ENCODE measurements at places on chromosomes 16 and 17.

GRCh38 chr17:9020096-9020823, 1.1 kb upstream of the NTN1 start:
- no peak for DNase-seq

DNA sequence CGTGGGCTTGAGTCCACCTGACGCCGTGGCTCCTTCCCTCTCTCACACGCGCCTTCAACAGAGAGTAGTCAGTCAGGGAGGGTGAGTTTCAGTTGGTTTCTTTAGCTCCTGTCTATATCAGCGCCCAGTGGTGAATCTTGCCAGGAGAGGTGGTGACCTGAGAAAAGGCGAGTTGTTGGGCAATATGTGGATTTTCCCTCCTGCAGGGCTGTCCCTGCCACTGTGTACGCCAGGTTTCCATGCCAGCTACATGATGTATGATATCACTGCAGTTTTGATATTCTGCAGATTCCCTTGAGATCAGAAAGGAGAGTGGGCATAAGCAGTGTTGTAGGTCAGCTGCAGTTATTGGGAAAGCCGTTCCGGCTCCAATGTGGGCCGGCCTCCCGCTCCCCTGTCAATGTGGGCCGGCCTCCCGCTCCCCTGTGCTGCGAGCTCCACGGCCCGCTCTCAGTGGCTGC, 31.4 kb downstream of the BANP start:
- DNase-seq = no peak

- DNase-seq = no peak
Measured at GRCh38 chr17:78643326-78643725, 66.1 kb upstream of the DNAH17 start.

- DNase-seq = no peak
Measured at GRCh38 chr16:75754141-75754540, 27.9 kb upstream of the CPHXL start.

GRCh38 chr17:66398059-66398458, 95.6 kb downstream of the PRKCA start:
- DNase-seq = no peak

DNA sequence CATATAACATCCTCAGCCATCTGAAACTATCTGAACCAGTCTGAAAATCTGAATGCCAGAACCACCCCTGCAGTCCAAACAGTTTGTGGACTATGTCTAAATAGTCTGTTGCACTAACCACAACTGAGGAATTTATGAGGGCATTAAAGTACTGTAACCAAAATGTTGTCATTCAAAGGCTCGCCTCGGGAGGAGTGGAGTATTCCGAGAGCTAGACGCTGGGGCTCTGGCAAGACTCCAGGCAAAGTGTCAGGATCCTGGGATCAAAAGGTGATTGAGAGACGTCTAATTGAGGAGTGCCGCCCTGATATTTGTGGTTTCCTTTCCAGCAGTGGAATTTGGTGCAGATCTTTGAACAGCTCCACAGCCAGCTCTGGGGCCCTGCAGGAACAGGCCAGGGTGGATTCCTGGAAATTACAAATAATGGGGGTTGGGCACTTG, 142.9 kb upstream of the MYOCD start:
- DNase-seq = peak; percentile 87

GRCh38 chr17:10055262-10055975, 143.0 kb downstream of the GAS7 start:
- no peak for DNase-seq

- no peak for DNase-seq
Measured at GRCh38 chr16:68961778-68962402, 118.6 kb downstream of the TANGO6 start.

GRCh38 chr16:85306071-85306792, 194.0 kb upstream of the CIBAR2 start:
- DNase-seq = peak; percentile 64

GRCh38 chr16:56479469-56479868, 28.1 kb downstream of the OGFOD1 start:
- DNase-seq = no peak

DNA sequence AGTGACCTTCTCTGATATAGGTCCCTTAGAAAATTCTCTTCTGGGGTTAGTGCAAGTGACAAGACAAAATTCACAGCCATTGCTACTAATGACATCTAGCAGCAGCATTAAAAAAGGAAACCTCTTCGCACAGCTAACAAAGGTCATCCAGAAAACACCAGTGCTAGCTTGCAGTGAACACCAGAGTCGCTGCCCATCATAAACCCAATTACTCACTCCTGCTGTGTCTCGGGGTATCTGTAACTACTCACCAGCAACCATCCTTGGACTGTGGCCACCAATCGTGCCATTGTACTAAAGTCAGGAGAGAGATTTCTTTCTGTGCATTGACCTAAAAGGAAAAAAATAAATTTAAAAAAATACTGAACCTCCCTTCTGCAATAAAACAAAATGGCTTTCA, 1494.7 kb upstream of the CDH8 start:
- no peak for DNase-seq

- no peak for DNase-seq
Measured at GRCh38 chr17:77802811-77803220, 155.7 kb upstream of the TNRC6C start.

- DNase-seq = no peak
Measured at GRCh38 chr16:5349670-5350517, 252.3 kb upstream of the EEF2KMT start.

GRCh38 chr16:57111420-57111819, 19.0 kb downstream of the CPNE2 start:
- DNase-seq = no peak

DNA sequence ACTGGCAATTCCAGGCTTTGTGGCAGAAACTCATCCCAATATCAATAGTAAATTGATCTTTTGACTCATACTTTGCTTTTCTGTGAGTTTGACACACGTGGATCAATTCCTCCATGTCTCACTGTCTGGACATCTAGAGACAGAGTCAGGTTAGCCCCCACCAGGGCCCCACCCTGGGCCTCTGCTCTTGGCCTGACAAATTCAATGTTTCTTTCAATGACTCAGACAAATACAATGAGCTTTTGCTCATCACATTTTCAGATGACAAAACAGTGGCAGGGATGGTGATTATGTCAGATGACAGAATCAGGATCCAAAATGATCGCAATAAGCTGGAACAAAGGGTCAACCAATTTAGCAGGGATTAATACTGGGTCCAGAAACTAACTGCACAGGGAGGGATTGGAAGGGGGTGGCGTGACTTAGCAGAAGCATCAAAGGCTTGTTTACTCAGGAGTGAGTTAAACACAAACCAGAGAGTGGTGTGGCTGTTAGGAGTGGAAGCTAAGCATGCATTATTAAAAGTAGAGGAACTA, 90.5 kb upstream of the ASIC2 start:
- DNase-seq = no peak

DNA sequence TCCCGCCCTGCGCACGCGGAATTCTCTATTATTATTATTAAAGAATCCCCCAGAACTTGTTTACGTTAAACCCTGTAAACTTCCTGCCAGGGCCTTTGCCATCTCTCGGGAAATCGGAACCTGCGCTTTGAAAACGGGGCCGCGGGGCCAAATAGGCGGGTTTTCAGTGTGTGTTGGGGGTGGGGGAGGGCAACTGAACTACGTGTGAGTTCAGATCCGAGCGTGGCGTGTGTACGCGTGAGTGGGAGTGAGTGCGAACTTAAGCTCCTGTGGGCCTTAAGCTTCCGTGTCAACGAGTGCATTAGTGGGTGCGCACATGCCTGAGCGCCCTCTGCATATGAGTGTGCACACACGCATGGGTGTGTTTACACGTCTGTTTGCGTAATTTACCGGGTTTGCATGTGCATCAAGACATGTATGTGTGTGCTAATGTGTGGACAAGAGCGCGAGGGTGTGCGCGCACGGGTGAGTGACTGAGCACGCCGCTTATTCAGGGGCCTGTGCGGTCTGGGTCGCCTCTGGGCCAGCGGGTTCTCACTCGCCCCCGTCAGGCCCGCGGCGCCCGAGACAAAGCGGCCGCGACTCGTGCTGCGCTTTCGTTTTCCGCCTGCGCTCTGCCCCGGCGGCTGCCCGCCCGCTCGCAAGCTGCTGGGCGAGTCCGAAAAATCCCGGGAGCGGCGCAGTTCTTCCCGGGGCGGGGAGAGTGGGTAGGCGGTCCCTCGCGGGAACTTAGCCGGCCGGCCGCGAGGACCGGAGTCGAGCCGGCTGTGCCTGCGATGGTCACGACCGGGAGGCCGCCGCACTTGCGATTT, 1.2 kb upstream of the FOXF1 start:
- peak; percentile 60 for DNase-seq

DNA sequence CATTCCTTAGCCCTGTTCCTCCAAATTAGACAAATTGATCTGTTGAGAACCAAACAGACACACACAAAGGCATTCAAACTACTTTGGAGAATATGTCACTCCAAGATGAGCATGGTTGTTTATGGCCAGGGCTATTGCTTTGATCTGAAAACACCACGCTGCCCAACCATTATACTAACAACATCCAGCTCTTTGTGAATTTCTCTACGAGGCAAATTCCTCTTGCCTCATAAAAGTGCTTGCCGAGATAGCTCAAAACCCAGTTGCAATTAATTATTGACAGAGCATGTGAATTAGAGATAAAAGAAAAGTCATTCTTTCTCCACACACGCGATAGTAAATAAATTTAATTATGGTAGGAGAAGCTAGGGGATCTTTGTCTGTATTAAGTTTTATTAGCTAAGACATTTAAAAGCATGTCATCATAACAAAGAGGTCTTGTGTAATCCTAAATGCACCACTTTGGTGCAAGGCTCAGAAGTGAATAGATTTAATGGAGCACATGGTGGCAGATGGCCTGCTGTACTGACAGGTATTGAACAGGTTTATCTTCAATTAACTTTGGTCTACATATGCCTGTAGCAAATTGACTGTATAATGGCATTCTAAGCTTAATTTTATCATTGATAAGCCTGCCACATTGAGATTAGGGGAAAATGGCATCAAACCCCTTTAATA, 441.8 kb downstream of the HS3ST4 start:
- no peak for DNase-seq

- no peak for DNase-seq
Measured at GRCh38 chr16:49351096-49351487, 22.5 kb upstream of the C16orf78 start.
